ENCODE measurements at places on chromosomes 2 and 18. TPM values are rescaled to one million over a fixed set of nuclear protein-coding genes. Genes with fewer than 3 reads are reported as not detected.

Gene FSHR
- not detected for total RNA-seq

Gene TMEM131
- total RNA-seq = 40.0 TPM

Gene TRABD2A
- total RNA-seq = 1.1 TPM

Gene KIAA2012
- 0.18 TPM for total RNA-seq

Gene ZNF396
- 3.9 TPM for total RNA-seq

Gene SLC23A3
- 6.9 TPM for total RNA-seq

Gene DRC1
- total RNA-seq = 0.76 TPM

Gene GRB14
- total RNA-seq = 19.0 TPM

Gene RBM43
- 11.5 TPM for total RNA-seq

Gene SLC4A5
- total RNA-seq = 8.4 TPM

Gene SERPINB12
- total RNA-seq = not detected

Gene INPP5D
- 23.4 TPM for total RNA-seq

Gene EPG5
- total RNA-seq = 40.3 TPM

Gene GPD2
- total RNA-seq = 19.1 TPM

Gene BUB1
- 20.3 TPM for total RNA-seq

Gene RTP5
- total RNA-seq = not detected

Gene SKOR2
- total RNA-seq = not detected

Gene ACMSD
- 18.2 TPM for total RNA-seq

Gene MC4R
- total RNA-seq = not detected

Gene GYPC
- total RNA-seq = 113 TPM

All from metanephros (tissue), 2 donors.